ENCODE measurements at places on chromosomes 6 and 20.

GRCh38 chr6:157020881-157021343 is 243.7 kb downstream of the ARID1B start:
- DNase-seq: peak; percentile 22

DNA sequence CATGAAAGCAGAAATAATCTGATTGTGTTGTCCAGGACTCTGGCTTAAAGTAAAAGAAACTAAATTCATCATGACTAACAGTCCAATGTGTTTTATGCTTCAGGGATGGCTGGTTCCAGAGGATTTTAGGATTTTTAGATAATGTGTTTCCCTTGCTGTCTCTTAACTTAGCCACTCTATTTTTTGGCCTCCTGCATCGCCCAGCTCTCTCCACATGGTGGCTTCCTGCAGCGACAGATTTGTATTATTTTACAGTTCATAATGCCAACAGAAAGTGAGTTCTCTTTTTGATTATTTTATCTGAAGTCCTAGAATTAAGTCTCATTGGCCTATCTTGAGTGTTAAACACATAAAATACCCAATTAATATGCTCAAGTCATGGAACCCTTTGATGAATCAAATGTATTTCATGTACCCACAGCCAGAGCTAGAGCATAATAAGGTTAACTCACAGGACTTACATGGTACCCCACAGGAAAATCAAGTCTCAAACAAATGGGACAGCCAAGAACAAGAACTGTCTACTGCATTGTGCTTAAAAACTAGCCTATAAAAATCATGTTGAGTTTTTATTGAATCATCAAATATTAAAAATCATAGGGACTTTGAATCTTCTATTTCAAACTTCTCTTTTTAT is 582.5 kb downstream of the DOK5 start:
- DNase-seq: no peak

- peak; percentile 35 for DNase-seq
These were observed 93.2 kb downstream of the GMPR start for GRCh38 chr6:16331384-16332174.

DNA sequence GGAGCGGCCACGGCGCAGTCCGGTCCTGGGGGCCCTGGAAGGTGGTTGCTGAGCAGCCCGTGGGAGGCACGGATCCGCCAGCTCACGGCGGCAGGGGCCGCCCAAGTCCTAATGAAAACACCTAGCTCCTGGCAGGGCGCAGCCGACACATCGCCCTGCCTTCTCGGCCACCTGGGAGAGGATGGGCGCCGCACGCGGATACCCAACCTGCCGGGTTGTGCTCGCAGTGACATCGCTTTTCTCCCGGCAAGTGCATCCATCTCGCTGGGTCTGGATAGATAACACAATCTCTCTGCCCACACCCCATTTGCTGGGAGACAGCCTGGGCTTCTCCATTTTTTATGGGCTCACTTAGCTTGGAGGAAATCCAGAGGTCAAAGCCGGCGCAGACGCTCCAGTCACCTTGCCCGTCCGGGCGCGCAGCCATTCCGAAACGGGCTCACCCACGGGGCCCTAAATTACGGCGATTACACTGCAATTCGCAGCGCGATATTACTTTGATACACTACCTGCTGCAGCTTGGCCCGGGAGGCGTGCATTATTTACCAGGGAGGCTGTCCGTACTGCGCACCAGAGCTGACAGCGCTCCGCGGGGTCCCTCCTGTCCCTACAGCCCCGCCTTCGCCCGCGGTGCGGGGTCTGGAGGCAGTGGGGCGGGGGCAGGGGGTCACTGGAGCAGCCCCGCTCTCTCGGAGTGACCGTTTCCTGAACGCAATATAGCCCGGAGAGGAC is 36.2 kb upstream of the CCDC167 start:
- DNase-seq: no peak

DNA sequence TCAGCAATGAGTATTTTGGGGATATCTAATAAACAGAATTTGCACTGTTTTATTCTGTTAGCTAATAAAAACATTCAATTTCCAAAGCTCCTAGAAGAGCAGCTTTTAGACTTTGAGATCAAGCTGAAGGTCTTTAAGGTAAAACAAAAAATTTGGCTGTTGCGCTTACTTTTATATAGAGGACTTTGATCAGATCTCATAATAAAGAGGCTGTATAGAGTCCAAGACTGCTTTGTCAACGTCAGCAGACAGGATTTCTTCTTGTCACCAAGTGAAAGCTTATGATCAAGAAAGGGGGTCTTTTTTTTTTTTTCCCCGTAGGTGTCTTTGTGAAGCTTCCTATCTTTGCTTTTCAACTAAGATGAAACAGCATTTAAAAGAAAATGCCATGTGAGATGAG is 556.5 kb upstream of the SLC35B3 start:
- DNase-seq: no peak
